ENCODE measurements at places on chromosomes 16 and 17.

GRCh38 chr17:38602453-38602852 is 3.3 kb downstream of the SRCIN1 start:
- no peak for DNase-seq

- DNase-seq = no peak
Measured at GRCh38 chr17:6159541-6160231, 89.5 kb downstream of the WSCD1 start.

DNA sequence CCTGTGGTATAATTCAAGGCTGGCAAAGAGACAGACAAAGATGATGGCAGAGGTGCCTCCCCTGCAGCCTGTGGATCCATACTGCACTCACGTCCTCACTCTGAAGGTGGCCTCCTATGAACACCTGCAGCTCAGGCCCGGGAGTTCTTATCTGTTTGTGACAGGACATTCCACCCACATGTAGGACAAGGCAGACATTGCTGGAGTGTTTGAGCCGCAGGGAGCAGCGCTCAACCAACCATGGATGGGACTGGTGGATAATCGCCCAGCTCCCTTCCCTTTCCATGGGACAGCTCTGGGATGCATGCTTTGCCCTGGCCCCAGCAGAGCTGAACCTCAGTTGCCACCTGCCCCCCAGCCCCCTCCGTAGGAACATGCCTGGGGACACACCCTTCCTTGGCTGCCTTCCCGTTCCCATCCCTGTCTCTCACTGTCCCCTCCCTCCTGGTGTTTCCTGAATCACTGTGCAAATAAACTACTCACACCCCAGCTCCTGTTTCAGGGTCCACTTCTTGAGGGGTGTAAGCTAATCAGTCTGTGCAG is 22.2 kb downstream of the ITPRIPL2 start:
- no peak for DNase-seq

- DNase-seq = no peak
Measured at GRCh38 chr17:73278465-73279453, 17.1 kb upstream of the CPSF4L start.

Measured in GDM1 (cell line).